Lung (tissue), 17 donors: ENCODE measurements at places on chromosomes 7 and 10.

GRCh38 chr10:120423431-120424197 is 33.4 kb upstream of the PLPP4 start:
- DNase-seq, result peak; percentile 23

GRCh38 chr7:80675090-80675489 is 36.6 kb downstream of the CD36 start:
- DNase-seq, result no peak

GRCh38 chr7:11082552-11083213 is 109.0 kb downstream of the PHF14 start:
- DNase-seq, result no peak

GRCh38 chr7:137146012-137146455 is 197.5 kb downstream of the PTN start:
- no peak for DNase-seq

DNA sequence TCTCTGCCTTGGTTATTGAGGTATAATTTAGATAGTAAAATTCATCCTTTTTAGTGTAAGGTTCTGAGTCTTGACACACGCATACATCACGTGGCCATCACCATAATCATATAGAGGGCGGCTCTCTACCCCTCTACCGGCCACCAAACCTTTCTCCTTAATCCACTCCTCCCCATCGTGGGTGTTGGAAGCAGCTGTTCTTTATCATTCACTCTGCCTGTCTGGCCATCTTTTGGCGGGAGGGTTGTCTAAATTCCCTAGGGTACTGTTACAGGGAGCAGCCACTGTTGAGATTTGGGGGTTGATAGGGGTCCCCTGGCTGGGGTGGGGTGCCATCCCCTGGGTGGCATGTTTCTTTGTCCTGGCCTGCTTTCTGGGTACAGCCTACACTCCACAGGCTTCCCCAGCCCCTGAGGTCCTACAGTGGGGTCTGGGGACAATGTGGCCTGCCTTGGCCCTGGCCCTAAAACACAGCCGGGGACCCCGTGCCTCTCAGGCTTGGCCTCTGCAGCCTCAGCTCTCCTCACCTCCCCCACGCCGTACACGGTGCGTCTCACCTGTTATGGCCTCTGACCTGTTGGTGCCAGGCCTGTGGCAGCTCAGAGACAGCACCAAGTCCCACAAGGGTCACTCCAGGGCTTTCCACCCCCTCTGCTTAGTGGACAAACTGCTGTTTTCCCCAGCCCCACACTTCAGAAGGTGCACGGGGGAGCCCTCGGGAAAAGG is 17.5 kb downstream of the AMZ1 start:
- DNase-seq, result no peak

GRCh38 chr10:82294874-82295378 is 419.9 kb downstream of the NRG3 start:
- DNase-seq, result no peak

- DNase-seq, result no peak
Observed at GRCh38 chr10:79268161-79268601, 79.1 kb upstream of the PPIF start.

- peak; percentile 51 for DNase-seq
Observed at GRCh38 chr7:44761207-44762161, 12.8 kb downstream of the ZMIZ2 start.

GRCh38 chr10:92848037-92848440 is 281 bp upstream of the EXOC6 start:
- DNase-seq, result no peak

DNA sequence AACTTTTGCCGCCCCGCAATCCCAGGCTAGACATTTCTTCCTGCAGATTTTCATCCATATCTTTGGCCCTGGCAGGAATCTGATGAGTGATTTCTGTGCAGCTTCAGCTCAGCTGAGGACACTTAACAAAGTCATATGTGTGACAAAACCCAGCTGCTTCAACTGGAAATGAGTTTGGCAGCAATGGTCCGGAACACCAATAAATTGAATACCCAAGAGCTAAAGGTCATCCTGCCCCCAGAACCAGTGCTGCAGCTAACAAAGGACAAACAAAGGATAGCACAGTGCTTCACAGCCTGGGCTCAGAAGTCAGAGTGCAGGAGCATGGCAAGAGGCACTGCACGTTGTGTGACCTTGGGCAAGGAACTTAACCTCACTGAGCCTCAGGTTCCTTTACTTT is 40.0 kb upstream of the TRIL start:
- DNase-seq, result peak; percentile 90

- no peak for DNase-seq
Observed at GRCh38 chr7:129591868-129592267, 19.7 kb upstream of the NRF1 start.

DNA sequence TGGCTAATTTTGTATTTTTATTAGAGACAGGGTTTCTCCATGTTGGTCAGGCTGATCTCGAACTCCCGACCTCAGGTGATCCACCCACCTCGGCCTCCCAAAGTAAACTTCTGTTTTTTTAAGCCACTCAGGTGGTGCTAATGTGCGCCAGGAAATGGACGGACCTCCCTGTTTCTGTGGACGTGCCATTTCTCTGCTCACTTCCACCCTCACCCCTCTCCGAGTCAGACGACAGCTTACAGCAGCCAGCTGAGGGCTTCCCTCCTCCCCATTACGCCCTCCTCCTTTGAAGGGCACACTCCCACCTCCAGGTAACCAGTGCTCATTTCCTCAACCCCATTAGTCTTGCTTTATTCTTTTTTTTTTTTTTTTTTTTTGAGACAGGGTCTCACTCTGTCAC is 41.7 kb upstream of the EZH2 start:
- no peak for DNase-seq

- no peak for DNase-seq
Observed at GRCh38 chr7:11701829-11702560, 130.0 kb downstream of the THSD7A start.

DNA sequence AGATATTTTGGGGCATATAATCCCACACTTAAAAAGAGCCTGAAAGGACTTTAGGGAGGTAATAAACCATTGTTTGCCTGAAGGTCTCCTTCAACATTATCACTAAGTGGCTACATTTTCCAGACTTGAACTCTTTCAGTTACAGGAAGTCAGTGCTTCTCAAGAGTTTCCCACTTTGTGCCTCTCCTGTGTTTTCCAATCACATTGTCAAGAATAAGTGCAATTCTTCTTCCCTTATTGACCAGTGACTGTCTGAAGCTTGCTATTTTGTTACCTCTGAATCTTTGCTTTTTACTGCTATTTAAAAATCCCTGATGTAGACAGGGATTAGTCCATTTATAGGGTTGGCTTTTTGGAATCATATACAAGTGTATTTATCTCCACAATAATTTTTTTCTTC is 346.7 kb upstream of the ANKRD30A start:
- no peak for DNase-seq

DNA sequence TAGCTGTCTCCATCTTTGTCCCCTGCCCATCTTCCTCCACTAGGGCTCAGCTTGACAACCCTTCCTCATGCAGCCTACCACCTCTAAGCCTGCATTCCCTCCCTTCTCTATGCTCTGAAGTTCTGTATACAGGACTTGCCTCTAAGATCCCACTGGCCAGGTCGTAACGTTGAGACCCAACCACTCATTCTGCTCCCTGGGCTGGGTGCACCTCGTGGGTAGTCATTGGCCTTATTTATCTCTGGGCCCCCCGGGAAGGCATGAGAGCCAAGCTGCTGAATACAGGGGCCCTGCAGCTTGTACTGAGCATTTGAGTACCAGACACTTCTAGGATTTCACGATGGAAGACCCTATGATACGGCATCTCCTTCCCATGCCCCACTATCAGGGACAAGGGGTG is 31.2 kb downstream of the MYL10 start:
- no peak for DNase-seq

GRCh38 chr10:124423813-124424212 is 5.1 kb upstream of the OAT start:
- no peak for DNase-seq

DNA sequence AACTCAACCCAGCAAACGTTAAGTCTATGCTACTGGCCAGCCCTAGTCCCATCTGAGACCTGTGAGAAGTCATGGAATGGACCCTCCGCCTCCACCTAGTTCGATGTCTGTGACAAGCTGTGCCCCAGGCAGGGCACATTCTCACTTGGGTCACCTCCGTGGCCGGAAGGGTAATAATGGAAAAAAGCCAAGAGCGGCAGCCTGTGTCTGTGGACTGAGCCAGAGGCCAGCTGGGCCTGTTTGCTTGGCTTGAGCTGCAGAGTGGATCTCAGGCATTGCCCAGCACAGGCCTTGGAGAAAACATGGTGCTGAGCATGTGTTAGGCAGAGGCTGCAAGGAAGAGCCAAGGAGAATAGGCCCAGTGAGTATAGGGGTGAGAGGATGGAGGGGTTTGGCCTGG is 97.8 kb downstream of the GALNT17 start:
- no peak for DNase-seq

GRCh38 chr10:58189269-58189668 is 78.4 kb downstream of the IPMK start:
- peak; percentile 35 for DNase-seq

- DNase-seq, result no peak
Observed at GRCh38 chr10:101619983-101620382, 31.9 kb downstream of the DPCD start.

GRCh38 chr7:132471515-132471914 is 104.8 kb downstream of the PLXNA4 start:
- no peak for DNase-seq

GRCh38 chr7:154859747-154860620 is 142.9 kb downstream of the PAXIP1 start:
- DNase-seq, result no peak

DNA sequence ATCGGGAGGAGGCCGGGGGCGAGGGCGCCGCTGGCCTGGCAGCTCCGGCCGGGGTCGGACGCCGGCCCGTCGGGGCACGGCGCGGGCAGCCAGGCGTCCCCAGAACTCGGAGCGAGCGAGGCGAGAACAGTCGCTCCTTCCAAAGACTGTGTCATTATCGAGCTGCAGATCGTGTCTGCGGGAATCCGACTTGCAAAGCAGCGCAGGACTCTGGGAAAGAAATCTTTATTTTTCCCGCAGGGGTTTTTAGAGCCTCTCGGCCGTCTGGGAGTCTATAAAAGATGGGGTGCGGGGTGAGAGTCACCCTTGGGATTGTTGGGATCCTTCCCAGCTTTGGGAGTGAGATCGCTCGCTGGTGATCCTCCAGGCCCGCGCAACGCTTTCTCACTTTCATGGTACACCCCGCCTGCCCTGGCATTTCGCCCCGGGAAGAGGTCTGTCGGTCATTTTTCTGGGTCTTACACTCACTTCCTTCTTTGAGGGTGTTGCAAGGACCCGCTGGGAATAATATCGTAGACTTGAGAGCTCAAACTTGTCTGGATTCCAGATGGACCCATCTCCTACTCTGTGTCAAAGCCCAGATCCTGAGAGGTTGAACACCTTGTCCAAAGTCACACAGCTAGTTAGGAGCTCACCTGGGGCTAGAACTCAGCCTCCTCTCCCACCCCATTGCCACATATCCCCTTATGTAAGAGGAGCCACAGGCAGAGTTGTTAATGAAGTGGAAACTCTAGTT is 1.0 kb downstream of the UBTD1 start:
- DNase-seq, result peak; percentile 69

GRCh38 chr7:150428671-150429451 is 21.6 kb upstream of the GIMAP8 start:
- no peak for DNase-seq

DNA sequence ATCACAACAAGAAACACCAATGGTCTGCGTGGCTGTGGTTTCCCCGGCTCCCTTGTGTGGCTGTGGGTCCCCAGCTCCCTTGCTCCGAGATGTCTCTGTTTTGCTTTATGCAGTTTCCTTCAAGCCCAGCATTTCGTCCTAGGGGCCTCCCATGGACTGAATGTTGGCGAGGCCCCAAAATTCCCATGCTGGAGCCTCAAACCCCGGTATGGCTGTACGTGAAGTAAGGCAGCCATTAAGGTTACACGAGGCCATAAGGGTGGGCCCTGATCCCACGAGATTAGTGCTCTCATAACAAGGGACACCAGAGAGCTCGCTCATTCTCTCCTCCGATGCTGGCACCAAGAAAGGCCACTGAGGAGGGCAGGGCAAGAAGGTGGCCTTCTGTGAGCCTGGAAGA is 44.6 kb downstream of the INSIG1 start:
- DNase-seq, result no peak

DNA sequence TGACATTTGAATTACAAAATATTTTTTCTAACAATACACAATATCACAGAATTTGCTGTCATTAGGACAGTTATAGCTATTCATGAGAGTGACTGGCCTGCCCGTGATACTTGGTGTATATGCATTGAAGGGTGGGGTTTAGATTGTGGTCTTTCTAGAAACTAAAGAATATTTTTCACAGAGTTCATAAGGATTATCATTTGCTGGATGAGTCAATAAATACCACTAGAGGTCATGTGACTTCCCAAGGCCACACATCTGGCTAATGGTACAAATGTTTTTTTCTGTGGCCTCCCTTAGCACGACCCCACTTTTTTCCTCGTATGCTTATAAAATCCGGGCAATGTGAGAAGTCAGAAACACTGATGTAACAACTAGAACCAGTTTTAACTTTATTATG is 5.2 kb downstream of the OPTN start:
- no peak for DNase-seq

DNA sequence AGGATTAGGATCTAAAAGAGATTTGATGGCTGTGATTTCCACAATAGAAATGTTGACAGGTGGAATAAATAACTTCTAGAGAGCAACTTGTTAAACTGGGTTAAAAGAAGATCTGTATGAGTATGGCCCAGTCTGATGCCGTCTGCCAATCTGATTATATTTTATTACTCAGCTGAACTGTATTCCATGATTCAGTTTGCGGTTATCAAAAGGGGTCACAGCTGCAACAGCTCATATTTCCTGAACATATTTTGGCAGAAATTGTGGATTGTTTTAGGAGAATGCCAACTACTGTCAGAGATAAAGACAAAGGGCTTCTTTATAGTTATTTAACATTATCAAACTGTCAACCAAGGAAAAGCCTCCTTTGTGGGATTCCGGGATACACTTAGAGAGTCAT is 244.8 kb upstream of the MINDY3 start:
- DNase-seq, result no peak

GRCh38 chr7:111274857-111275256 is 183.9 kb downstream of the LRRN3 start:
- DNase-seq, result peak; percentile 60

GRCh38 chr7:3043544-3044371 is at the start of gene CARD11:
TSS of gene CARD11 (minus strand) at chr7:3043867. CDS start at chr7:2958506, 85,361 bp downstream.
- DNase-seq, result peak; percentile 30

DNA sequence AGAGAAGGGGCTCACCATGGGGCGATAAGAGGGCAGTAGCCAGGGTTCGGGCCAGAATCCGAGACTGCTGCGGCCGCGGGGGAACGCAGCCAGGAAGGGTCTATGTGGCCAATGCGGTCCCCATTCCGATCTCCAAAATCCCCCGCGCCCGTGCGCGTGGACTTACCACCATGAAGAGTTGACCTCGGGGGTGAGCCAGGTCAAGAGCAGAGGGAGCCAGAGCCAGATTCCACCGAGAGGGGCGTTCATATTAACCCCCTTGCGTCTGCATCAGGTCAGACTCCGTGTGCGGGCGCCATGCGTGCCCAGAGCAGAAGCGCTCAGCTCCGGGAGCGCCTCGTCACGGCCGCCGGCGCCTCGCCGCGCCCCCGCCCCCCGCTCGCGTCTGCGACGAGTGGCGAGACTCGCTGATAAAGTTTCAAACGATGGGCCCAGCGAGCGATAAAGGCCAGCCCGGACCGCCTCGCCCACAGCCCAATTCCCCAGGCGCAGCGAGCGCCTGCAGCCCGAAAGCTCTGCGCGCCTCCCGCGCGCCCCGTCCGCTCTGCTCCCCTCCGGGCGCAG is at the start of gene WNT2:
TSS of gene WNT2 (minus strand) at position 318 of the 564 bp plus-strand sequence. CDS start at position 249, 69 bp downstream.
- DNase-seq, result peak; percentile 76

- no peak for DNase-seq
Observed at GRCh38 chr10:655184-655583, 34.3 kb downstream of the DIP2C start.

- no peak for DNase-seq
Observed at GRCh38 chr7:32915041-32915536, 23.5 kb upstream of the KBTBD2 start.
